ENCODE measurements at places on chromosomes 16 and 17.

GRCh38 chr17:12866244-12866643, 76.9 kb downstream of the ARHGAP44 start:
- no peak for DNase-seq

- DNase-seq = no peak
Observed at GRCh38 chr16:51408357-51408756, 257.3 kb upstream of the SALL1 start.

DNA sequence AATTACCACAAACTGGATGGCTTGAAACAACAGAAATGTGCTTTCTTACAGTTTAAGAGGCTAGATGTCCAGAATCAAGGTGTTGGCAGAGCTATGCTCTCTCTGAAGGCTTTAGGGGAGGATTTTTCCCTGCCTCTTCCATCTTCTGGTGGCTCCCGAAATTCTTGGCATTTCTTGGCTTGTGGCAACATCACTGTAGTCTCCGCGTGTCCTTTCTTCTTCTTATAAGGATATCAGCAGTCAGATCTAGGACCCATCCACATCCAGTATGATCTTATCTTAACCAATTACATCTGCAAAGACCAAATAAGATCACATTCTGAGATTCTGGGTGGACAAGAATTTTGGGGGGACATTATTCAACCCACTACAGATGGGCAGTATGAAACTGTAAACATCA, 119.2 kb upstream of the PMFBP1 start:
- no peak for DNase-seq

GRCh38 chr16:1560153-1560552, 26.7 kb downstream of the TMEM204 start:
- no peak for DNase-seq

DNA sequence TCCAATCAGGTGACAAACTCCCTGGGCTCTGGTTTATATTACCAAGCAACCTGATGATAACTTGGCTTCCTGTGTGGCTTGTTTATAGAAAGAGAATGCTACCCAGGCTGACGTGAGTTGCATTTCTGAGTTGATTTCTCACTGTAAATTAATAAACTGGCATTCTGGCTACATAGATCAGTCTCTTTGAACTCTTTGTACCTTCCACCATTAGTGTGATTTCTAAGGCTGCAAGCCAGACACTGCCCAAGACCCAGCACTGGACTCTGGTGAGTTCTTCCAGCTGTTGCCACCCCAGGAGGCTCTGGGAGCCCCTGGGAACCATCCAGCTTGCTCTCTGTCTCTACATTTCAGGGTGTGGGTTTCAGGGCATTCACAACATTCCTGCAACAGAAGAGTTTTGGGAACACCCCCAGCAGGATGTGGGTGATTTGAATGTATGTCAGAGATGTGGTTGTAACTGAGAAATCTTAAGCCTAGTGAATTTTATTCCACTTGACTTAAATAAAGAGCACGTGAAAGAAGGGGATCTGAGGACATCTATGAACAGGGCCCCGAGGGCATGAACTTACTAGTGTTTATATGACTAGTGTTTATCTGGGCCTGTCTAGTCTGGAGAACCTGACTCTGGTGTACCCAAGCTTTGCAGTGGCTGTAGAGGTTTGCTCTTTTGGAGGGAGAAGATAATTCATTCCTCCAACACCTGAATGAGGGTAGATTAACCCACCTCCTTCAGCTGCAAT, 30.3 kb upstream of the LRRC37A start:
- DNase-seq = no peak

DNA sequence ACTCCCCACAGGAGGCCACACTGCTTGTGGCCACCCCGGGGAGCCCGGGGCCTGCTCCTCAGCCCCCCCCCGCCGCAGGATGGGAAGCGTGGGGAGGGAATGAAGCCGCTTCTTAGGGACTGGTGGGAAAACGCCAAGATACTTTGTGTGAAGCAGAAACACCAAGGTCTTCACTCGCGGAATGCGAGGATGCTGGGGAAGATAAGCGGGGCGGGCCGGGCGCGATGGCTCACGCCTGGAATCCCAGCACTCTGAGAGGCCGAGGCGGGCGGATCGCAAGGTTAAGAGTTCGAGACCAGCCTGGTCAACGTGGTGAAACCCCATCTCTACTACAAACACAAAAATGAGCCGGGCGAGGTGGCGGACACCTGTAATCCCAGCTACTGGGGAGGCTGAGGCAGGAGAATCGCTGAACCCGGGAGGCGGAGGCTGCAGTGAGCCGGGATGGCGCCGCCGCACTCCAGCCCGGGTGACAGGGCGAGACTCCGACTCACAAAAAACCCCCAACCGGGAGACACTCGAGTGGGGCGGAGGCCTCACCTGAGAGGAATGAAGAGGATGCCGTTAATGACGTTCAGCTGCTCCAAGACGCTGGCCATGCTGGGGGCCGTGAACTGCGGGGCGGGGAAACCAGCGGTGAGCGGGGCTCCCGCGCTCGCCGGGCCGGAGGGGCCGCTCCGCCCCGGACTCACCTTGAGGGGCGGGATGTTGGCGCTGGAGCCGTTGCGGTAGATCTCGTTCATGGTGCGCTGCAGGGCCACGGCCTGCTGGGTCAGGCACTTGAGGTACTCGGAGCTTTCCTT, 20.3 kb downstream of the CLUH start:
- DNase-seq = no peak

DNA sequence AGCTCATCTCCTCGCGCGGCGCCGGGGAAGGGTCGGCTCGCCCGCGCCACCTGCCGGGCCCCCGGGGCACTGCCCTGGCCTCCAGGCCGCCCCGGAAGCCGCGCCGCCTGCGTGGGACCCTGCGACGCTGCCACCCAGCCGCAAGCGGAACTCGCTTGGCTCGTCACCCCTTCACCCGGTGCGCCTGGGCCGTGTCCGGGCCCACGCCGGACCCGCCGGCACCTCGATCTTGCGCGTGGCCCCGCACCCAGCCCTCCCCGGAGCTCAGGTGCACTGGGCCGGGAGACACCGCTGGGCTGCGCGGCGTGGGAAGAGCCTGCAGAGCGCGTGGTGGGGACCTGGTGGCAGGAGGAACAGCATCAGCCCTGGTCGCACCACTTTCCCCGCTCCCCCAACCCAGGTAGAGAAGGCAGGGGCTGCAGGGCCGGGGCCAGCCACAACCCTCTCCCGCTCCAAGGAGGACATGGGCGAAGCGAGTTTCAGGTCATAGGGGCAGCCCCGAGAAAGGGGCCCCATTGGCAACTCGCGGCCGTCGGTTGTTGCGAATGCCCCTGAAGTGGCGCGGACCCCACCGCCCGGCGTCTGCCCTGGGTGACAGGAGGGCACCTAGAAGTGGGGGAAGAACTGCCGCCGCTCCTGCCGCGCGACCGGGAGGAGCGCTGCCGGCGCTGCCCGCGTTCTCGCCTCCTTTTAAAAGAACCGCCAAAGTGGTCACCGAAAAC, 363 bp upstream of the MIF4GD start:
- DNase-seq = peak; percentile 78

- no peak for DNase-seq
Observed at GRCh38 chr17:71926746-71927398, 193.9 kb upstream of the SOX9 start.

GRCh38 chr16:10658943-10659342, 35.8 kb downstream of the TEKT5 start:
- no peak for DNase-seq

DNA sequence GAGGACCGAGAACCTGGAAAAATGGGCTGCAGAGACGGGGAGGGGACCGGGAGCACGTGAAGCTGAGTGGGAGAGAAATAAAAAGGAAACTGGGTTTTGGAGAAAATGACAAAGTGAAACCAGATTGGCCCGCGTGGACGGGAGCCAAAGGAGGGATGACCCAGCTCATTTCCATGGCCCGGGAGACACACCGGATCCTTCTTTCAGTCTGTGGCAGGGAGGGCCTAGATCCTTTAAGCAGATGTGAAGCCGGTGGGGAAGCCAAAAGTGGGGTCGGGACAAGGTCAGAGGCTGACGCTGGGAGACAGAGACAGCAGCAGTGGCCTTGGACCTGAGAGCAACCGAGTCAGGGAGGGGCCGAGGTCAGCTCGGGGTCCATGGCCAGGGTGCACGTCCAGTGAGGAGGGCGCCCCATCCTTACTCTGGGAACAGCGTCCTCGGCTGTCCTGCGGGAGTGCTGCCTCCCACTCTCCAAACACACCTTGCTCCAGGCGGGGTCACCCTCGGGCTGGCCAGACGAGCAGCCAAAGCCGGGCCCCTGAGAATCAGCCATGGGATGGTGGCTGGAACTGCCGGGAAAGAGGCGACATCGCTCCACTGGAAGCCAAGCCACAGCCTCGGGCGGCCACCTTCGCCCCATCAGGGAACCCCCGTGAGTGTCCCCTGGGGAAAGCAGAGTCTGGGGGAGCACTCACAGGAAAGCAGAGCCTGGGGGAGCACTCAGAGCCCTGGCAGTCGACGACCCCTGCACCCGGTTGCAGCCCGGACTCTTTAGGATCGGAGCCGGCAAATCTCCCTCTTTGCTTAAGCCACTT, 17.3 kb downstream of the CA5A start:
- no peak for DNase-seq

GRCh38 chr16:29993903-29994599, 1.4 kb downstream of the HIRIP3 start:
- DNase-seq = no peak

GRCh38 chr16:50306287-50306686, 39.9 kb downstream of the ADCY7 start:
- no peak for DNase-seq

- DNase-seq = no peak
Observed at GRCh38 chr16:13913374-13914292, 6.3 kb upstream of the ERCC4 start.

DNA sequence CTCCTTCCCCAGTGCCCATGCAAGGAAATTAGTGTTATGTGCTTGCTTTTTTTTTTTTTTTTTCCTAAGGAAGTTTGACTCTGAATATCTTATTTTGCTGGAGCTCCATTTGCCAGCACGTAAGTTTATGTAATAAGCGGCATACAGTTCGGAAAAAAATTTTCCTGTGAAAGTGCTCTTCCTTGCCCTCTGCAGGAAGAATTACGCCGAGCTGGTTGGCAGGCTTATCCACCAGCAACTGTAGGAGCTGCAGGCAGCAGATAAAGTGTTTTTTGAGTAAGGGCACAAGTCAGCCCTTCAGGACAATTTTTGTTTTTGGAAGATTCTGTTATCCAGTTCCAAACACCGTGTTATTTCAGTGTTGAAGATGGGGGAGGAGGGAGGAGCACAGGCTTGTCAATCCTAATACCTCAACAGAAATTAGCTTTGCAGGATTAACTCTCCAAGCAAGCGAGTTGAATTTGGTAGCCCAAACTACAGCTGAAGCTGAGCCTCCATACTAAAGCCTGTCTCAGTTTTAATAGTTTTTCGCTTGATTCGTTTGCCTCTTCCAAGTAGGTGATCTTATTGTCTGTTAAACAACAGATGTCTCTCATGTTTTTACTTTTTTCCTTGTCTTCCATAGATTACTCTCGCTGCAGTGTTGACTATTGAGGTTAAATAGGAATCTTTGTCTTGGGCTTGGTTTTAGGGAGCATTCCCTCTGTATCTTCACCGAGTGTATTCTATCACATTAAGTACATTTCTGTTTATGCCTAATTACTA, 1.1 kb downstream of the SPECC1 start:
- DNase-seq = peak; percentile 85

DNA sequence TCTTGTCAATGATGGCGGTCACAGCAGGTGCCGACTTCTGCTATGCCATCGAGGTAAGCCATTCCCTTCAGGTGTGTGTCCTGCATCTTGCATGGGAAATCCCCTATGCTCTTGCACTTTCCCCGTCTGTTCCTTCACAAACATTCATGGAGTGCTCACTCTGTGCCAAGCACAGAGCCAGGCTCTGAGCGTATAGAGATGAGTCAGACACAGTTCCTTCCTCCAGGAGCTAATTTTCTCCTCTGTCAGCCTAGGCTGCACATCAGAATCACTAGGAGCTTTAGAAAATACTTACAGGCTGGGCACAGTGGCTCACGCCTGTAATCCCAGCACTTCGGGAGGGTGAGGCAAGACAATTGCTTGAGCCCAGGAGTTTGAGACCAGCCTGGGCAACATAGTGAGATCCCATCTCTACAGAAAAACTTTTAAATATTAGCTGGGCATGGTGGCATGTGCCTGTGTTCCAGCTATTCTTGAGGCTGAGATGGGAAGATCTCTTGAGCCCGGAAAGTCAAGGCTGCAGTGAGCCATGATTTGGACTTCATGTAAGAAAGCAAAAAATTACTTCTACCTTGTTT, 14.1 kb downstream of the PRMT7 start:
- no peak for DNase-seq

DNA sequence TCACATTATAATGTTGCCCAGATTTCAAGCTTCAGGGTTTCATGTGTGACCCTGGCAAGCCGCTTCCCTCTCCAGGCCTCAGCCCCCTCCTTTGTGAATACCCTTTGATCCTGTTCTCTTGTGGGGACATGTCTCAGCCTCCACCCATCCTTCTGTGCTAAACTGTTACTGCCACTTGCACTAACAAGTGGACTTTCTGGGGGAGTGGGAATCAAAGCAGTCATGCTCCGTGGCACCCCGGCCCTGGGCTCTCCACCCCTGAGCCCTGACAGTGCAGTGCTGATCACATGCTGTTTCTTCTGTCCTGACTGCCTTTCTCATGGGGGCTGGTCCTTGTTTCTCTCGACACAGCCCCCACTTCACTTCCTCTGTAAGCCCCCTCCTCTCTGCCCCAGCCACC, 9.7 kb upstream of the DCAF7 start:
- DNase-seq = no peak

GRCh38 chr16:66189951-66190350, 176.5 kb upstream of the CDH5 start:
- DNase-seq = no peak

GRCh38 chr16:1036726-1037393, 35.7 kb upstream of the SSTR5 start:
- no peak for DNase-seq

All from KBM-7 (cell line).